Daoy (cell line): ENCODE measurements at places on chromosomes 6 and 20.

DNA sequence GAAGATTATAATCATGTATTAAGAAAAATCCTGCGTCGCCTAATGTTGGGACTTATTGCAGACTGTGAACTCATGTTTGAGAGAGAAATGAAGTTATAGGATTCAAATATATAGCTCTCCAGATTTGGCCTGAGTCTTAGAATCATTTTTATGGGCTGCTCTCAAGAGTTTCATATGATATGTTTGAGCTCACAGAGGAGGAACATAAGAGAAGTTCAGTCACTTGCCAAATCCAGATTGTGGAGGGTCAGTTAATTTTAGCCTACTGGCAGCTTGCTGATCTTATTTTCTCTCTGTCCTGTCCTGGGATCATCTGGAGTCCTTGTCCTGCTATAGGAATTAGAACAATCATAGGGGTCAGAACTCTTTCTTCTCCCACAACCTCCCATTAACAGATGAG, 186.1 kb upstream of the SUPT3H start:
- no peak for DNase-seq

DNA sequence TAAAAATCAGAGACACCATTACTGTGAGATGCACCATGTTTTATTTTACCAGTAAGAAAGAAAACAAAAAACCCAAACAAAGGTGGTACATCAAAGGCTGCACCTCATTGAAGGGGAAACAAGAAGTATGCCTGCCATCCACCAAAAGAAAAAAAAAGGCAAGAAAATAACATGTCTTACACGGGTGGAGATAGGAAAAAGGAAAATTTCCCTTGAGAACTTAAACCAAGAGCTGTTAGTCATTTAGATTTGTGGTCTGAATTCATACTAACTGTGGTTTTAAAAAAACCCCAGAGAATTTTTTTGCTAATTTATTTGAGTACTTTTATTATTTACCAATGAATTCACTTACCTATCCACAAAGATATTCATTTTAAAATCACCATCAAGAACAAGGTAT, 144.0 kb downstream of the LRRC1 start:
- DNase-seq, result no peak

DNA sequence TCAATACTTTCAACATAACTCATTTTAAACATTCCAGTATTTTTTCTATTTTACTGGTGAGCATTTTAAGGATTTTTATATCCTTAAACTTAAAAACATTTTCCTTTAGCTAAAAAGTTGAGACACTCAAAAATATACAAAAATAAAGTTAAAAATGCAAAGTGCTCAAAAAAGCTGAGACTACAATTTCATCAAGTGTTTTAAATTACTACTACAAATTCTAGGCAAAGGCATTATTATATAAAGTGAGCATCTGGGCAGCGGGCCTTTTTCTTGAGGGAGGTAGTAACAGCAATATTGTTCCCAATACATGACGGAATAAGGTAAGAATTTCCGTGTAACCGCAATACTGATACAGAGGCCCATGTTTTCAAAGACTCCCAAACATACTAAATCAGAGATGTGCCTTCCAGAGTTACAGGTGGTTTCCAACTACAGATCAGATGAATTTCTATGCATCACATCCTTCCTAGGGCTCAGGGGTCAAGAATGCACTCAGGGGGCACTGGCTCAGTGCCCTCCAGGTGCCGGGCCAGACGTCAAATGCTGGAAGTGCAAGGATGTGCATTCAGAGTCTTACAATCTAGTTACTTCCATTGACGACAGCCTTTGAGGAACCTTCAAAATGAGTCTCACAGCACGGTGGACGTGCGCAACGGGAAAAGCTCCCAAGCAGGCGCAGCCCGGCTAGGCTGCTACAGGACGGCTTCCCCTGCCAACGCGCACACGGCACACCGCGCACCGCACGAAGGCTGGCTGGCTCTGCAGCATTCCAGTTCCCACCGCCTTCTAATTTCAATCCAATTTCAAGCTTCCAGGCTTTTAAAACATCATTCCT, 1.7 kb downstream of the PHF10 start:
- peak; percentile 83 for DNase-seq

DNA sequence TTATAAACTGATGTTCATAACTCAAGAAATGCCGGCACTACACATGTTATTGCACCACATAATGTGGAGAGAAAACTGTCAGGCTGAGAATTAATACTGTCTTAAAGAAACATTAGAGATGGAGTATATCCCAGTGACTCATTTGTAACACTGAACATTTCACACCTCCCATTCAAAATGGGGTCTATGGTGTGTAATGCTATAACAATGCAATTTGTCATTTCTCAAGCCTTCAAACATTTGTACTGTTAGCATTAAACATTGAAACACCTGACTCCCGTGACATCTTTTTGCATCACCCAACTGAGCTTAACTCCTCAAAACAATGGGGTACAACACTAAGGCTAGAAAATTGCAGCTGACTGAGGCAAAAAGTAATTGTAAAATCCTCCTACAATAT, 151.7 kb downstream of the DST start:
- peak; percentile 6 for DNase-seq

DNA sequence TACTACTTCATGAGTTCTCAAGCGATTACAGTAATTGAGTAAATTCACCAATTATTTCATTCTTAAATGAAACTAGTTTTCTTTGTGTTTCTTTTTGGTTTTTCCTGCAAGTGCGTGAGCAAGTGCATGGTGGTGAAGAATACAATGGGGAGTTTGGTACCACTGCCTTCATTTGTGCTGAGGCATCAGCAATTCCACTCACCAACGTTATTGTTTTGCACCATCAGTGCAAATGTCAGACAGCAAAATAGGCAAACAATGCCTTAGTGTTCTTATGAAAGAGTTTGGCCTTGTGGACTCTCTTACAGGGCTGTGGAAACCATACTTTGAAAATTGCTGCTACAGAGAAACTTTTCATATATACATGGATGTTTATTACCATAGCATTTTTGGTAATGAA, 8.2 kb downstream of the CDH26 start:
- no peak for DNase-seq

DNA sequence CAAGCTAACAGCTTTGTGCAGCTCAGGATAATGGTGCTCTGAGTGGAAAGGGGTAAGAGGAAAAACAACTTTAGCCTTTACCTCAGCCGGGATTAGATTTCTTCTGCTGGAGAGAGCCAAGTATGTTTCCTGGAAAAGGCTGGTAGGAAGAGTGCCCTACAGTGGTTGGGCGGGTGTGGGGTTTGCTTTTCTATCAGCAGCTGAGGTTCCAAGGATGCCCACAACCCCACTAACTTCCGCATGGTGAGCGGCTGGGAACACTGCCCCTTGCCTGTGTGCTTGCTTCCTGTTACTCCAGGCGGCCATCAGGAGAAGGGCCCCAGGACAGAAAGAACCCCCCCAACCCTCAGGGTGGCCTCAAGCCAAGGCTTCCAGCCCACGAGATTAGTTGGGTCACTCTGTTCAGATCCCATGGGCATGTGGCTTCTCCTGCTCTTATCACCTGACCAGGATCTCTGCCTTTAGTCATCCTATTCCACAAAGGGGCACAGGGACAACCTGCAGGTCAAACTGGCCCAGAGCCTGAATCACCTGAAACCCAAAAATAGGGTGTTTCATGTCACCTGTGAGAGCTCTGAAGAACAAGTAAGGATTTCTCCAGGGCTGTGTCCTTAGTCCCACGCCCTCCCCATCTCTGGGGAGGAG, 10.5 kb downstream of the MRPS18A start:
- DNase-seq, result no peak

DNA sequence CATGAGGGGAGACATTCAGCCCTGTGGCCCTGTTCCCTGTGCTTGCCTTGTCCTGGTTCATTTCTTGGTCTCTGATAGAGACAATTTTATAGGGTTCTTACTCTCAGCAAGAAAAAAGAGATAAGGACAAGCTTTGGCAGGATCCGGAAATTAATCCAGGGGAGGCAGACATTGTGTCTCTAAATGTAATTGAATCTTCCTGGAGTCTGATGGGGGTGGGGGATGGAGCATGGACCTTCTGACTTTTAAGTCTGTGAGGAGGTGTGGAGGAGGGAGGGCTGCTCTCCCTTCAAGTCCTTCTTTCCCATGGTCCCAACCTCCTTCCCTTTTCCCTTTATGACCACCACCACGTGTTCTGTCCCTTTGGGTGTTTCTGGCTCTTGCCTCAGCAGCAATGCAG, 512.7 kb downstream of the DHX35 start:
- no peak for DNase-seq

DNA sequence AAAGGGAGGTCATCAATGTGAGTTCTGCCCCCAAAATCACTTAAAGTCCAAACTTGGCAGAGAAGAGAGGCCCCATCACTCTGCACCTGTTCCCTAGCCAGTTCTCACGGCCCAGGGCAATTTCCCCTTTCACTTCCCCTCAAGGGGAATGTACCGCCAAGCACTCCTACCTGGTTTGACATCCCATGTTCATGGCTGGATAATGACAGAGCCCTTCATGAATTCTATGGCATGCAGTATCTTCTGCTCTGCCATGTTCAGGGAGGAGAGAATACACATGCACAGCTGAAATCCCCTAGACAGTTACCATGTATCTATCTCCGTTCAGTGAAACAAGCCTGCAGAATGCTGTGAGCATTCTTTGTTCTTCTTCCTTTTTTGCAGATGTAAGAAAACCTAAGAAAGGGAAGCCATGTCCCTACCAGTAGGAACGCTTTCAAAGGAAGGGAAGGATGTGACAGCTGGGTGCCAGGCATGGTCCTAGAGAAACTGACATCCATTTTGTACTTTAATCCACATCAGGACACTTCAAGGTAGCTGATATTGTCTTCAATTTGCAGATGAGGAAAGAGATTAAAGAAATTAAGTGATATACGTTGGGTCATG, 79.8 kb upstream of the ARID1B start:
- no peak for DNase-seq

DNA sequence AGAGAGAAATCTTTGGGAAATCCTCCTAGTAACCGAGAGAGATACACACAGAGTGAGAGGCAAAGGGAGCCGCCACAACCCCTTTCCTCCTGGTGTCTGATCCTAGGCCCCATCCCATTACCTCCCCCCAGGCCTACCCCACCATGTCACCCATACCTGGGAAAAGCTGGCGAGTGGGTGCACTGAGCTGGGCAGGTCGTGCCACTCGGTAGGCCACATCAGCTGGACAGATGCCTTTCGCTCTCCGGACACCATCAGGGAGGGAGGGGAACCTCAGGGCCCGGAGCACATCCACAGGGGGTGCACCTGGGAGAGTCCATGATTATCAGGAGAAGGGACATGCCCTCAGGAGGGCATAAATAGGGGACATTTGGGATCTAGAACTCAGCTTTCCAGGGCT, 3.1 kb downstream of the COL11A2 start:
- DNase-seq, result no peak

DNA sequence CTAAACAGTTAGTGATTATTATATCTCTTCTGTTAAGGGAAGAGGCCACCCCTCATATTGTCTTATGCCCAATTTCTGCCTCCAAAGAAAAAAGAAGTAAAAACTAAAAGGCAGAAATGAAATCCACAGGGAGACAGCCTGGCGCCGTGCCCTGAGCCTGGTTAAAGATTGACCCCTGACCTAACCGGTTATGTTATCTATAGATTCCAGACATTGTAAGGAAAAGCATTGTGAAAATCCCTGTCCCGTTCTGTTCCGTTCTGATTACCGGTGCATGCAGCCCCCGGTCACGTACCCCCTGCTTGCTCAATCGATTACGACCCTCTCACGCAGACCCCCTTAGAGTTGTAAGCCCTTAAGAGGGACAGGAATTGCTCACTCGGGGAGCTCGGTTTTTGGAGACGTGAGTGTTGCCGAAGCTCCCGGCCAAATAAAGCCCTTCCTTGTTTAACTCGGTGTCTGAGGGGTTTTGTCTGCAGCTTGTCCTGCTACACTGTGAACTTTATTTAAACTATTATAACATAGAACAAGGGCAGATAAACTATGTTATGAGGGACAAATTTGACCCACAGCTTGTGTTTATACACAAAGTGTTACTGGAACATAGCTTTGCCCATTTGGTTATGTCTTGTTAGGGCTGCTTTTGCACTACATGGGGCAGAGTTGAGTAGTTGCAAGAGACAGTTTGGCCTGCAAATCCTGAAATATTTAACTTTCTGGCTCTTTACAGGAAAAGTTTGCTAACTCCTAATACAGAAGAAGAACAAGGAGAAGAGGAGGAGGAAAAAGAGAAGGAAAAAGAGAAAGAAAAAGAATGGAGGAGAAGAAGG, 49.6 kb downstream of the CD24 start:
- no peak for DNase-seq

DNA sequence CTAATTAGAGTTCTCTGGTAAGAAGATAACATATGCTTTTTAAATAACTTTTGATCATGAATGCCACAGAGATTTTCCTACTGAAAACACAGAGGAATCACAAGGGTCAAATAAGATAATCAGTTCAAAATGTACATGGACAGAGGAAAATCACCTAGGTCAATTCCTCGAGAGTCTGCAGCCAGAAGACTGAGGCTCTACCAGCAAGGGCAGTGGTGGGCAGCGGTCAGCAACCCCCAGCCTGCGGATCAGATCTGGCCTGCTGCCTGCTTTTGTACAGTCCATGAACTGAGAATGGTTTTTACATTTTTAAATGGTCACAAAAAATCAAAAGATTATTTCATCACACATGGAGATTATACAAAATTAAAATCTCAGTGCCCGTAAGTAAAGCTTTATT, 79.0 kb downstream of the FYN start:
- no peak for DNase-seq

- DNase-seq, result no peak
Observed at GRCh38 chr6:117555262-117555849, 47.0 kb downstream of the GOPC start.

DNA sequence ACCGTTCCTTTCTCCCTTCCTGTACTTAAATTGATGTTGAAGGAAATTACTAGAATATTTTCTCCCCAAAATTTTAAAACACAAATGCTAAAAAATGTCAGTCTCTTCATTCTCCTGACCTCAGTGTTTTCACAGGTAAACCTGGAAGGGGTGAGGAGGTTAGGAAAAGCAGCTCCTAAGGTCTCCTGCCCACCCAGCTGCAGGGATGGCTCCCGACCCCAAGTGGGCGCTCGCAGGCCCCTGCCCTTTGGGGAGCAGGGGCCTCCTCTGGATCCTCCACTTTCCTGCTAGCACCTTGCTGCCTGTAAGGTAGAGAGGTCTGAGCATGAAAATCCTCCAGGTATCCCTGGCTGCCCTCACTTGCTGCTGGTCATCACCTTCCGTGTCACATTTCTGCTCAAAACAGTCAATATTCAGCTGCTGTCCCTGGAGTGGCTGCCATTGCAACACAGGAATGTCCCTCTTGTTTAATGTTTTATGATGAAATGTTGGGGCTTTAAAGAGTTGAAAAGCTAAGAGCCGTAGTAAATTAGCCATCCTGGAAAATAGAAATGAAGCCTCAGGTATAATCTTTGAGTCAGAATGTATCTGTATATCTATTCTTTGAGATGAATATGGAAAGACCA, 10.9 kb upstream of the HSP90AB1 start:
- no peak for DNase-seq

DNA sequence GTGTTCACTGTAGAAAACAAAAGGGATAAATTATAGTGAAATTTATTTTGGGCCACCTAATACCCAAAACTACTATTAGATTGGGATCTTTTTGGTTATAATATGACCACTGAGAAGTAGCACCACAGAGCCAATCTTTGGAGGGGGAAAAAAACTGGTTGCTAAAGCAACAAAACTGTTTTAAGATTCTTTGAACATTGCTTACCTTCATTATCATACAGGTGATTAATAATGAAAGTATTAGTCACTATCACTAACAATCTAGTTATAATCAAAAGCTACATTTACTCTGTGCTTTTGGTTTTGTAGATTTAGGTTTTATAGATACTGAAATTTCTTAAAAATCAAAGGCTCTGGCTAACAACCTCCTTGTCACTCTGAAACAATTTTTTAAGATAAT, 31.7 kb downstream of the STX7 start:
- DNase-seq, result no peak

GRCh38 chr20:33516882-33517281, 27.0 kb downstream of the CBFA2T2 start:
- DNase-seq, result no peak
